ENCODE measurements at places on chromosomes 6 and 20. TPM values are rescaled to one million over a fixed set of nuclear protein-coding genes. Genes with fewer than 3 reads are reported as not detected.

Gene CST5
- polyA plus RNA-seq: 0.32 TPM

Gene MOG
- 0.22 TPM for polyA plus RNA-seq

Gene PTGIS
- 34.6 TPM for polyA plus RNA-seq

Gene ME1
- polyA plus RNA-seq: 2.5 TPM

Gene TEAD3
- 39.7 TPM for polyA plus RNA-seq

Gene PTCHD4
- 1.5 TPM for polyA plus RNA-seq

DNA sequence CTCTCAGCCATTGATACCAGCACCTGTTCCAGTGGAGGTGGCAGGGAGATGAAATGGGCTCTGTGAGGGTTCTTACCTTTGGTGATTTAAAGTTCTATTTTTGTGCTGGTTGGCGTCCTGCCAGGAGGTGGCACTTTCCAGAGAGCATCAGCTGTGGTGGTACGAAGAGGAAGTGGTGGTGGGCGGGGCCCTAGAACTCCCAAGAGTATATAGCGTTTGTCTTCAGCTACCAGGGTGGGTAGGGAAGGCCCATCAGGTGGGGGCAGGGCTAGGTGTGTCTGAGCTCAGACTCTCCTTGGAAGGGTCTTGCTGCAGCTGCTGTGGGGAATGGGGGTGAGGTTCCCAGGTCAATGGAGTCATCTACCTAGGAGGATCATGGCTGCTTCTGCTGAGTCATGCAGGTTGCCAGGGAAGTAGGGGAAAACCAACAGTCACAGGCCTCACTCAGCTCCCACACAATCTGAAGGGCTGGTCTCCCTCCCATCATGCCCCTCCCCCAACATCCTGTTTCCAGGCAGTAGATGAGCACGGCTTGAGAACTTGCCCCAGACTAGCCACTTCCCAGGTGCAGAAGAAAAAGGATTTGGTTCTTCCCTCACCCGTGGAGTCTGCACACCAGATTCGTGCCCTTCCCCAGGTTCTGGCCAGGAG lies 46.6 kb downstream of the MOXD1 start:
- DNase-seq: no peak

DNA sequence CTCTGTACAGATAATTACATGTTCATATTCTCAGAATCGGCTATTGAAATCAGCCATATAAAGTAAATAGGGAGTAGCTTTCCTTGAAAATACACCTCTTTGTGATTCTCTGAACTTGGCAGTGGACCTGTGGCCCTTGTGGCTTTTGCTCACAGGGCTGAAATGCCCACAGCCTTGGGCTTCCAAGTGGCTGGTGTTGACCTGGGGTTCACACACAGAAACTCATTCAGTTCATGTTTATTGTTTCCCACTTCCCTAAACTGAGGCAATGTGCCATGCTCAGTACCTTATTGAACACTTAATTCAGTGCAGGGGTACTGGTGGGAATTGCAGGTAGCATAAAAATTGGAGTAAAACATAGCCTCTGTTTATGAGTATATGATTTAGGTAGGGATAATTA lies 19.1 kb upstream of the TULP4 start:
- DNase-seq: no peak

DNA sequence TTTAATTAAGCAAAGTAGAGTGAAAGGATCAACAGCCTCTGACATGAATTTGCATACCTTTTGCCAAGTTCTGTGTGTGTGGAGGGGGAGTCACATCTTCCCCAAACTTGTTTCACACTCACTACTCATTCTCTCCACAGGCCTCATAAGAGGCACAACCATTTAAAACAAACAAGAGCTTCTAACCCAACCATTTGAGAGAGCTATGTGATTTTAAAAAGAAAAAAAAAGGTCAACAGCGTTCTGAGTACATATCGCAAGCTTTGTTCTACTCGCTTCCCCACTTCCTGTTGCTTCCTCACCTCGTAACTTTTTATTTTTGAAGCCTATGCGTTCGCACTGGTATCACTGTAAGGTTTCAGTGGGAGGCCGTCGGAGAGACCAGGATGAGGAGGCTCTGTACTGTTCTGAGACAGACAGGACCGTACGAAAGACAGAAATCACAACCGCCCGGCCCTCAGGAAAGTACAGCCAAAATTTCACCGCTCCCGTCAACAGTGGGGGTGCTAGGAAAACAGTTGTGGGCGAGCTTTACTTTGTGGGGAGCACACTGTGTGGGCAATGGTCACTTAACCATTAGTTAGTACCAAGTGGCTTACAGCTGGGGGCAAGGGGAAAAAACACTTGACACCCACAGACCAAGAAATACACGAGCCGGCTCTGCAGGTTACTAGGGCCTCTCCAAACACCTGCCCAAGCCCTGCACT lies 61.3 kb downstream of the TRERF1 start:
- DNase-seq: no peak

DNA sequence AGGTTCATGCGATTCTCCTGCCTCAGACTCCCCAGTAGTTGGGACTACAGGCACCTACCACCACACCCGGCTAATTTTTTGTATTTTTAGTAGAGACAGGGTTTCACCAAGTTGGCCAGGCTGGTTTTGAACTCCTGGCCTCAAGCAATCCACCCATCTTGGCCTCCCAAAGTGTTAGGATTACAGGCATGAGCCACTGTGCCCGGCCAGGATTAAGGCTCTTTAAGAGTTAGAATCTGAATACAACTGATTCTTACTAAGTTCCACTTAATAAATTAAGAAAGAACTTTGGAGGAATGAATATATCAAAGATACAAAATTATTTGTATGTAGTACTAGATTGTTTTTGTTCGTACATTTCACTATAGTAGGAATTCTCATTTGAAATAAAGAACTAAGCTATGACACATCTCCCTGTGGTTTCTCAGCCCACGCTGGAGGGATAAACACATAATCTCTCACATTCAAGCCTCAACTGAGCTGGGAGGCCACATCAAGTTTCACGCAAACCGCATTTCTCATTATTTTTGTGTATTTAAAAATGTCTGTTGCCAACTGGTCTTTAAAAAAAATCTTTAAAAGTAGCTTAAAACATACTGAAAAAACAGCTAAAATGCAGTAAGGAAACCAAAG lies 34.2 kb downstream of the DTNBP1 start:
- DNase-seq: no peak

- no peak for DNase-seq
These were observed 129.1 kb downstream of the SLC24A3 start for GRCh38 chr20:19341348-19342053.

DNA sequence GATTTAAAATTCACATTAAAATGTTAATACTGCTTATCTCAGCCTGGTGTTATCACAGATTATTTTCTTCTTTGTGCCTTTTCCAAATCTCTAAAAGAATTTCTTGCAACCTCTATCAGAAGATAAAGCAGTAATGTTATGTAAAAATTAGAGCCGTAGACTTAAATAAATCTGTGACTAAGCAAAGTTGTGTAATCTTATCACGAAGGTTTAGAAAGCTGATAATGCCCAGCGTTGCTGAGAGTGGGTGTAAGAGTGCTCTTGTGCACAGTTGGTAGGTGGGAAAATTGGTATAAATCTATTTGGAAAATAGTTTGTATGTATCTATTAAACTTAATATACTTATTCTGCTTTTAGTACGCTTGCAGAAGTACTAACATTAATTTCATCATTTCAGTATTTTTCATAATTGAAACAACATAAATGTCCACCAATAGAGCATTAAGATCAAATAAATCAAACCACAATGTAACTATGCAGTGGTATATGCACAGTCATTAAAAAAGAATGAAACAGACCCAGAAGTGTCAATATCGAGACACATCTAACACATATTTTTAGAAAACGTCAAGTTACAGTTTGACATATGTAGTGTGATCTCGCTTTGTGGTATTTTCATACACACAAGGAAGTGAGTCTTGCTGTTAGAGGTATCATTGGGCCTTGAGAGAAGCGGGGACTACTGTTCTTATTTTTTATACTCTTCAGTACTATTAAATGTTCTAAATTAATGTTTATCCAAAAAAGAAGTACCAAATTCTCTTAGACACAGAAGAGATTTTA lies 54.4 kb upstream of the PBOV1 start:
- no peak for DNase-seq

GRCh38 chr6:138512609-138513008 lies 13.3 kb upstream of the NHSL1 start:
- DNase-seq: no peak

DNA sequence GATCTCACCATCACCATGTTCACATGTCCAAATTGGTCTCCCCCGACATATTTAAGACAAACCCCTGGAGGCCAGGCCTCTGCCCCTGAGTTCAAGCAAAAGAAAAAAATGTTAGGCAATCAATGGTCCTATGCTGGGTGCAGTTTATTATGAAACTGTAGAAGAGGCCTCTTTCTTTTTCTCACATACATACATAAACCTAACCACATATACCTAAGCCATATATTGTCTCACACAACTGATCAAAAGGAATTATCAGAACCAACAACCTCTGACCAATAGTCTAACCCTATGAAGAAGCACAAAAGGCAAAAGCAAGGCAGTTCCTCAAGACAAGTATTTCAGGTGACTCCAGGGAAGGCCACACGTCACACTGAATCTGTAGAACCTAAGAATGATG lies 49.9 kb downstream of the ILRUN start:
- no peak for DNase-seq

- no peak for DNase-seq
These were observed 373.0 kb downstream of the LMBRD1 start for GRCh38 chr6:69423785-69424184.

- DNase-seq: no peak
These were observed 6.7 kb downstream of the PTGIS start for GRCh38 chr20:49561256-49561655.

DNA sequence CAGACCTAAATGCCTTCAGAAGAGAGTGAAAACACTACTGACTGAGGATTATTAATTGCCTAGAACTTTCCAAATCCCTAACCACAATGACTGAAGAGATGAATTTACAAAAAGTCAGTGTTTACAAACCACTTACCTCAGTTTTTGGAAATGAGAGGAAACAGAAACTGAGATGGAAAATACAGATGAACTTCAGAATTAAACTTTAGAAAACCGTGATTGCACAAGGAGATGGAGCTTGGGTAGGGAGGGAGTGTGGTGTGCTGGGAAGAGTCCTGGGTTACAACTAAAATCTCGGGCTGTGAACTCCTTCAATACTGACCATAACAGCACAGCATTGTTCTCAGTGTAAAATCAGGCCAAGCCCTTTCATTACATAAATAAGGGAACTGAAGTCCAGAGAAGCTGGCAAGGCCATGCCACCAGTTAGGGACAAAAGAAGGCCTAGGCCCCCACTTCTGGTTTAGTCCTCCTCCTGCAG lies 4.0 kb downstream of the ELMO2 start:
- DNase-seq: no peak

DNA sequence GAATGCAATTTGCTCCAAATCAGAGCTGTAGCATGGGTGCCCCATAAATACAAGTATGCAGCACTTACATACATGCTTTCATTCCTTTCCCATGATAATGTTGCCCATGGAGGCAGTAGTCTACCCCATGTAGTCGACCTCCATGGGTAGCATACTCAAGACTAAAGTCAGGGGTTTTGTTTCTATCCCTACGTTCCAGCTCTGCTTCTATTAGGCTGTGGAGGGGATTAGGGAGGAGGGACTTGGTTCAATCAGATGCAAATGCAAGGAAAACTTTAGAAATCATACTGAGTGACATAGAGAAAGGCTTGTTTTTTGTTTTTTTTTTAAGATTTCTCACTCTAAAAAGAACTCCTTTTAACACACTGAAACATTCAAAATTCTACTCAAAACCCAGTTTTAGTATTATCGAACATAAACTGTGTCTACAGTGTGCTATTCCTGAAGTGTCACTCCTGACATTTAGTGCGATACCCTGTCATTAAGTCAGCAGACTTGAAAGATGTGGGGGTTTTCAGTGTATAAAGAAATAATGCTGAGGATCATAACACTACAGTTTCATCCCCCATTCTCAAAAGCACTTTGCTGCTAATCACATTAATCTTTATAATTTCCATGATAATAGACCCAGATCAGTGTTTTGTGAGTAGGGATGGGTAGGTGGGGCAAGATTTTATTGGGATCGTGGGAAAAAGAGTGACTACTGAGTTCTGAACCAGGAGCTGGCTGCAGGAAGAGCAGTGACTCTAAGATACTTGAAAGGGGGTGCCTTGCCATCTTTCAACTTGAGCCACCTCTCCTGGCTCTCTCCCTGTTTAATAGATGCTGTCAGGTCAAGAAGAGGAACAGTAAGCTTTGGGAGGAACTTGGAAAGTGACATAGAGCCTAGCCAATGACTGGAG lies 40.4 kb upstream of the SCML4 start:
- DNase-seq: no peak

GRCh38 chr6:105431226-105431625 lies 28.3 kb upstream of the PREP start:
- DNase-seq: no peak

GRCh38 chr6:71309656-71310055 lies 21.0 kb downstream of the OGFRL1 start:
- DNase-seq: no peak

- no peak for DNase-seq
These were observed 15.4 kb downstream of the IGF2R start for GRCh38 chr6:159984268-159984786.

GRCh38 chr6:47094241-47094925 lies 52.3 kb upstream of the ADGRF1 start:
- DNase-seq: no peak

GRCh38 chr6:136520517-136520916 lies 29.7 kb downstream of the MAP7 start:
- no peak for DNase-seq

DNA sequence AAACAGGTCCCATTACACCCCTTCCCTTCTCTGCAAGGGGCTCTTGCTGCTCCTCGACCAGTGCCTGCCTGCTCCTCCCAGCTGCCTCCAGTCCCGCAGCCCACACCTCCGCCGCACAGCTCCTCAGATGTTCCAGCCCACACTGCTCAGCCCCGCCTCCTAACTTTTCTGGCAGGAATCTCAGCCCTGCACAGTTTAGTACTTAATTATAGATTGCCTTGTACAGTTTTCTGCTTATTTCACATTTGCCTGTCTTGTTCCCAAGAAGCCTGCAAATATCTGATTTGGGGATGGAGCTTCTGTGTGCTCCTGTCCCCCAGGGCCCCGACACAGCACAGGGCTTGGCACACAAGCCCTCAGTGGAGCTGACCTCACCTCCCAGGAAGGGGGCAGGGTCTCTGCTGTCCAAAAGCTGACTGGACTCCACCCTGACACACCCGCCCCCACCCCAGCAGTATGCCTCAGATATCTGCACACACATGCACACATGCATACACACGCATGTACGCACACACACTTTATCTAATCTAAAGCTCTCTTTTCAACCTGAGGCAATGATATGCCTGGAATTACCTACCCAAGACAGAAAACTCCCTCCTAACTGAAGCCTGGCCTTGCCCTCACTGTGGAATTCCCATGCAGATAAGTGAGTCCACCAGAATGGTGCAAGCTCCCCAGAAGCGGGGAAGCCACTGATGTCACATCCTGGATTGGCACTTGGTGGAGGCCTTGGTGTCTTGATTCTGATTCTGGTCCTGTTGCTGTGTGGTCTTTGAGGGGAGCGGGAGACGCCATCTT lies 1.2 kb upstream of the PNPLA1 start:
- no peak for DNase-seq

DNA sequence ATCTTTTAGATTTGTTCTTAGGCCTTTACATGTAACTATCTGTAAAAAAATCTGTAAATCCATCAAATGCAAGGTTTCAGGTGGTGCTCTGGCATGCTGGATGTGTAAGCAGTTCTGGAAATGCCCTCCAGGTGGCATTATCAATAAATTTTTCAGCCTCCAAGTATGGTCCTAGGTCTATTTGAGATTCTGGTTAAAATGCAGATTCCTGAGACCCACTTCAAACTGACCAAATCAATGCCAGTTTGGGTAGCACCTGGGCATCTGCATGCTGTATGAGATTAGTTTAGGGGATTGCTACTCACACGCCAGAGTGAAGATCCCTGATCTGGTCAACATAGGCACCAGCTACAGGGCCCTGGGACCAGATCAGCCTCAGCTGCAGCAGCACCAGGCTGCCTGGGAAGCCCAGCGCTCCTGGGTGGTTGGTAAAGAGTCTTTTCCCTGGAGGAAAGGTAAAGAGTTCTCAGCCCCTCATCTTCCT lies 507.3 kb upstream of the CITED2 start:
- no peak for DNase-seq

All from left renal cortex interstitium (tissue), 4 donors.